ENCODE measurements at places on chromosomes 11 and 22.

- DNase-seq: no peak
These were observed 44.6 kb upstream of the PPARA start for GRCh38 chr22:46105494-46106278.

GRCh38 chr22:41933411-41934177, 7.0 kb upstream of the TNFRSF13C start:
- no peak for DNase-seq

DNA sequence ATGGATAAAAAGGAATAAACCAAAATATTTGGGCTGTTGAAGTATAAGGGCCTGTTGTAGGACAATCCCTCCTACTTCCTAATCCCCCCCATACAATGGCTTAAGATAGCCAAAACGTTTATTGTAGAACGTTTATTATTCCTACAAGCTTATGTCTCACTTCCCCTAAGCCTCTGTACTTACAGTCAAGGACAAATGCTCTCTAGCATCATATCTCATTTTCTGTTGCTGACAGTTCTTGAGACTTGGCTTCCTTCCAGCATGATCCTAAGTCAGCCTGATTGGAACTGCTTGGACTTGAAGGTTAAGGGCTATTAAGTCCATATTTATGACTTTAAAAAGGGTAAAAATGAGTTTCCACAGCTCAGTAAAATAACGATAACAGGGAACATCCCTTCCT, 8.8 kb downstream of the MISFA start:
- DNase-seq: no peak

- no peak for DNase-seq
These were observed 67.6 kb upstream of the AMPD3 start for GRCh38 chr11:10387206-10388083.

GRCh38 chr11:102599642-102600261, 25.4 kb downstream of the MMP20 start:
- no peak for DNase-seq

DNA sequence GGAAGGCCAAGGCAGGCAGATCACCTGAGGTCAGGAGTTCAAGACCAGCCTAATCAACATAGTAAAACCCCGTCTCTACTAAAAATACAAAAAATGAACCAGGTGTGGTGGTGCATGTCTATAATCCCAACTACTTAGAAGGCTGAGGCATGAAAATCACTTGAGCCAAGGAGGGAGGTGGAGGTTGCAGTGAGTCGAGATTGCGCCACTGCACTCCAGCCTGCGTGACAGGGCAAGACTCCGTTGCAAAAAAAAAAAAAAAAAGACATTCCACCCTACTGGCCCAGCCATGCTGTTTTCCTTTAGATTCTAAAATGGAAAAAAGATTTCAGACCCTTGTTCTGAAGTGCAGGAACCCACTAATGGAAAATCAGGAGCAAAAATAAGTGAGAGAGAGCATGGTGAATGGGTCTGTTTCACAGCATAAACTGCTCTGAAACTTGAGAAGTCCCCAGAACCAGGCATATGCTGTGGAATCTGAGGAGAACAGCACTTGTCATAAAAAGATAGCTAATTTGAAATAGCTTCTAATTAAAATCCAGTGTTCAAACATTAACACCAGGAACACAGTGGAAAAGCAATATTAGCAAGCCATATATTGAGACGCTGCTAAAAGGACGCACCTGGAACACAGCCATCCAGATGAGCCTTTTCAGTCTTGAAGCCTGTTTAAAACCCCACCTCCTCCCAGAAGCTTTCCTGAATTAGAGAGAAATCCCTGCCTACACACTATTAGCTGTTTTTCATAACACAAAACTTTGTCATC, 66.3 kb upstream of the CHRM4 start:
- no peak for DNase-seq

All from CD8-positive, alpha-beta T cell (primary cell).